ENCODE measurements at places on chromosomes 11 and 22. TPM values are rescaled to one million over a fixed set of nuclear protein-coding genes. Genes with fewer than 3 reads are reported as not detected.

DNA sequence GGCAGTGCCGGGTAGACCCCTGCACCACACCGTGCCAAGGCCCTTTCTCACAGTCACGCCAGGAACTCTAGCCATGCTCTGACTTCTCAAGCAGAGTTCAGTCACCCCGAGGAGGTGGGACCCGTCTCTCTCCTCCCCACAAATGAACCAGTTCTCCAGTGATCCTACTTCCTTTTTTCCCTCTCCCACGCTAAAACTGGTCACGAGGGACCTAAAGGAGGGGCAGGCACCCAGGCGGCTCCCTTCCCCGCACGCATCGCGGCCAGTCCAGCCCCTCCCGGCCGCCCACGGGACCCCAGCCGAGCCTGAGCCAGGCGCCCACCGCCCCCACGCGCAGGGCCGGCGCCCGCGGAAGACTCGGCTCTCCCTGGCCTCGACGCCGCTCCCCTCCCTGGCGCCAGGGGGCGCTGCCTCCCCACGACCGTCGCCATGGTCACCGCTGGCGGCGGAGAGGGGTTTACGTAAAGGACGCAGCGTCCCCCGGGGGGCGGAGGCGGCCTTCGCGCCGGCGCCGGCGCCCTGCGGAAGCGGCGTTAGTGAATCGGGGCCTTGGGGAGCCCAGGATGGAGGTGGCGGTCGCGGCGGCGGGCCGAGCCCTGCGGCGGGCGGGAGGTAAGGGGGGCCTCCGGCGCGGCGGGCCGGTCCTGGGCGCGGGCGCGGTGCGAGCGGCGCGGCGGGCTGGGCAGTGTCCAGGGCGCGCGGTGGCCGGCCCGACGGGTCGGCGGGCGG is at the start of gene DAGLA:
Gene DAGLA (plus strand): TSS at position 499 of the 729 bp plus-strand sequence. CDS start 39,765 bp downstream, outside the sequence.
- peak; percentile 80 for DNase-seq

DNA sequence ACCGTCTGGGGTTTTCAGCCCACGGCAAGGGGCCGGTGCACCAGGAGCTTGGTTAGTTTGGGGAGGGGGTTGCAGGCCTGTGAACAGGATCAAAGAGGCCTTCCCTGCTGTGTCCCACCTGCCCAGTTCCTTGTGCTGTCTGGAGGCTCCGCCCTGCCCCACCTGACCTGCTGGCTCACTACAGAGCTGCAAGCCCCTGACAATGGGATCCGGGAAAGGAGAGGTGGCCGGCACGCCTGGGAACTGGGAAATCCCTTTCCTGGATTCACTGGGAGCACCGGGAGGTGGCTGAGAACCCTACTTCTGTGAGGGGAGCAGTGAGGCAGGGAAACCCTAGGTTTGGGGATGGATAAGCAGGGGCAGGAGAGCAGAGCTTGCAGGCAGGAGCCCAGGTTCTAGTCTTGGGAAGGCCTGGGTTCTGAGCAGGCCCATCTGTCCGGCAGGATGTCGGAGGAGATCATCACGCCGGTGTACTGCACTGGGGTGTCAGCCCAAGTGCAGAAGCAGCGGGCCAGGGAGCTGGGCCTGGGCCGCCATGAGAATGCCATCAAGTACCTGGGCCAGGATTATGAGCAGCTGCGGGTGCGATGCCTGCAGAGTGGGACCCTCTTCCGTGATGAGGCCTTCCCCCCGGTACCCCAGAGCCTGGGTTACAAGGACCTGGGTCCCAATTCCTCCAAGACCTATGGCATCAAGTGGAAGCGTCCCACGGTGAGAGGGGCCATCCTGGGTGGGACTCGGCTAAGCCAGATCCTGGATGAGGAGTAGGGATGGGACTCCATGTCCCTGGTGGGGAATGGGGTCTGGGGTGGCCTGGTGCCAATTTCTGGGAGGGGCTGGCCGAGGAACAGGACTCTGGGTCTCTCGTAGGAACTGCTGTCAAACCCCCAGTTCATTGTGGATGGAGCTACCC is 786 bp downstream of the CAPN1 start:
- DNase-seq: peak; percentile 84

DNA sequence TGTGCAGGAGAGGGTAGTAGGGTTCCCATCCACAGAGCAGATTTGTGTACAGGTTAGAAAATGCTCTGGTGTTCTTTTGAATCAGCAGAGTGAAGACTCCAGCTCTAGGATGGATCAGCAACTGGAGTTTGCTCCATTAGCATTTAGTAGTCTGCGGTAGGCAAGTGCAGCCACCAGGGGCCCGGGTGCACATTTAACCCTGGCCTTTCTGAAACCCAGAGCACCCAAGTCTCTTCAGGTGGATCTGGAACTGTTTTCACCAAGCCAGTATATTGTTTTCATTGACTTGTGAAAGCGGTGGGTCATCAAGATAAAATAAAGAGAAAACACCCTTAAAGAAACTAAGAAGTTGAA is 100.8 kb upstream of the CLPB start:
- DNase-seq: peak; percentile 7

- no peak for DNase-seq
Measured at GRCh38 chr11:92357344-92357743, 132.7 kb downstream of the FAT3 start.

Gene OR2AT4
- total RNA-seq: not detected

Gene CD248
- not detected for total RNA-seq

Gene RHBDD3
- 72.4 TPM for total RNA-seq

Gene P2RX6
- total RNA-seq: 1.0 TPM

- no peak for DNase-seq
Measured at GRCh38 chr11:70066628-70067027, 11.5 kb upstream of the ANO1 start.

Gene MMP12
- not detected for total RNA-seq
